Lung (tissue), 17 donors: ENCODE measurements at places on chromosomes 4 and X. TPM values are rescaled to one million over a fixed set of nuclear protein-coding genes. Genes with fewer than 3 reads are reported as not detected.

Gene EDA
- polyA plus RNA-seq: 1.5 TPM

Gene KLHL15
- 1.7 TPM for polyA plus RNA-seq

Gene SMIM14
- 24.6 TPM for polyA plus RNA-seq

Gene FAM47A
- not detected for polyA plus RNA-seq

Gene XAGE1B
- polyA plus RNA-seq: 9.0 TPM

Gene TAF7L
- 0.06 TPM for polyA plus RNA-seq

Gene ATP1B4
- not detected for polyA plus RNA-seq

Gene MAOB
- polyA plus RNA-seq: 8.6 TPM
